ENCODE measurements at places on chromosomes 5 and 9. TPM values are rescaled to one million over a fixed set of nuclear protein-coding genes. Genes with fewer than 3 reads are reported as not detected.
A peak's percentile ranks its signal among the peaks of the same experiment; 100 is the strongest.

The PCDHB6 gene
- not detected for total RNA-seq

The OR1J2 gene
- not detected for total RNA-seq

The NOXA1 gene
- 1.7 TPM for total RNA-seq

The SPRY4 gene
- 0.93 TPM for total RNA-seq

- peak overlapping the region; percentile 76 for H3K4me3 ChIP-seq
- H3K36me3 ChIP-seq, result peaks cover 14% of the 10 kb centered on the region
- H3K27ac ChIP-seq, result peak overlapping the region; percentile 67
- peaks cover 52% of the 10 kb centered on the region for H3K4me1 ChIP-seq
- H3K27me3 ChIP-seq, result no peaks in the 10 kb centered on the region
These were observed 781 bp downstream of the ST6GALNAC4 start for GRCh38 chr9:127915801-127916719.

GRCh38 chr5:146441896-146442295, 5.2 kb upstream of the TCERG1 start:
- H3K27ac ChIP-seq, result no peak overlapping the region
- peaks cover 9% of the 10 kb centered on the region for H3K27me3 ChIP-seq
- no peak overlapping the region for H3K4me3 ChIP-seq

- H3K36me3 ChIP-seq, result no peaks in the 10 kb centered on the region
- H3K4me3 ChIP-seq, result no peak overlapping the region
- no peak for DNase-seq
- H3K4me1 ChIP-seq, result peaks cover 18% of the 10 kb centered on the region
These were observed 55.3 kb upstream of the SPATA31E1 start for GRCh38 chr9:87827341-87827740.

DNA sequence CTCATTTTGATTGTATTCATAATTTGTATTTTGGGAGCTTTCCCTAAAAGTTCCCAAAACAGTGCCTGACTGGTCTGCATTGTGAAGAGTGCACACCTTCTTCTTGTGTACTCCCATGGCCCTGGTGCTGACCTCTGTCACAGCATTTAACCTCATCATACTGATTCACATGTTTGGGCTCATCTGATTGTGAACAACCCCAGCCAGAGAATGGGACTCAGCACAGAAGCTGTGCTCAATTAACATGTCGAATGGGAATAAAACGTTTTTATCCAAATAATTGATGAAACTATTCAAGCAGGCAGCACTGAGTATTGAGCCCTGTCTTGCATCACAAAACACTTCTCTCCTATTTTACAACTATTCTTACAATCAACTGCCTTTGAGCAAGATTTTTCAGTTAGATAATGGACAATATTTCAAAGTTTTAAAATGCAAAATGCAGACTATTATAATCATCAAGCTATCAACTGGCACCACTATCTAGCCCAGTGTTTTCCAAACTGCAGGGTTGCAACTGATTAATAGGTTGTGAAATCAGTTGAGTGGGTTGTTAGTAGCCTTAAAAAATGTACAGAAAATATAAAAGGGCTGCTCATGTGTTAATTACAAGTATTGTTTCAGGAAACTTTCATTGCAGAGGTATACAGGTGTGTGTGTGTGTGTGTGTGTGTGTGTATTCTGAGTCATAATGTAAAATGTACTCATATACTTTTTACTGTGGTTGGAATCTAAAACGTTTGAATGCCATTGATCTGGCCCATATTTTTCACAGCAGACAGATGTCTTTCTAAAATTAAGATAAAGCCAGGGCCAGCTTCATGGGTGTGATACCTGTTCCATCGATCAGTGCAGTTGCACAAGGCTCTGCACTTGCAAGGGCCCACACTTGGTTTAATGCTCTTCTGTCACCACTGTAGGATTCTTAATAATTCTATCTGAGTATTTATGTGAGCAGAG, 190.5 kb downstream of the PIK3R1 start:
- peak; percentile 26 for DNase-seq
- no peak overlapping the region for H3K4me3 ChIP-seq
- no peaks in the 10 kb centered on the region for H3K36me3 ChIP-seq
- peak overlapping the region; percentile 55 for H3K27ac ChIP-seq
- H3K27me3 ChIP-seq, result peaks cover 1% of the 10 kb centered on the region

DNA sequence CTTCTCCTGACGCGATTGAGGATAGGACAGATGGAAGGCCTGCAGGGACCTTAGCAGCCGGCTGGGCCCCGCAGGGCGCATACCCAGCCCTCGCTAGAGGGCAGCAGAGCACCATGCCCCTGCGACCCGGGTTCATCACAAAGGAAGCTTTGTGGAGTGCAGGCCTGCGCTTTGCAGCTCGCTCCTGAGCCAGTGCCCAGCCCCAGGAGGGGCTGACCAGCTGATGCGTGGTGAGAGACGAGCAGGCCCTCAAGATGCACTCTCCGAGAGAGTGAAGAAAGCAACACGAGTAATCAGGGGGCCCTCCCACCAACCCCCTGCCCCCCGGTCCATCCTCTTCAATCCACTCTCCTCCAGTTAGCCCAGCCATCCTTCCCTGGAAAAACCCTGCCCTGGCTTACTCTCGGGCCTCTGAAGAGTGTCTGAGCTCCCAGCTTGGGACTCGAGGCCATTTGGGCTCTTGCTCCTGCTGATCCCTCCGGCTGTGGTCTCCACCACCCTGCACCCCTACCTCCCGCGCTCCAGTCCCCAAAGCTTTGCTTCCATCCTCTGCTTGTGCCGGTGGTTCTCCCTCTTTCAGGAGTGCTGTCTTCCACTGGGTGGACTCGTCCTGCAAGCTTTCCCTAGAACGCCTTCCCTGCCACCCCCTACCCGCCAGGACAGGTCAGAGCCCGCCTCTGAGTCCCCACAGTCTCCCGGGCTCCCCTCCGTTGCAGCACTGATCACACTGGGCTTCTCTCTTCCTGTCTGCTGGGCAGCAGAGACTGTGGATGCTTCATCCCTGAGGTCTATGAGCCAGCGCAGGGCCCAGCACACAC, 9.1 kb upstream of the KIF12 start:
- H3K4me3 ChIP-seq, result no peak overlapping the region
- no peaks in the 10 kb centered on the region for H3K36me3 ChIP-seq
- H3K4me1 ChIP-seq, result no peaks in the 10 kb centered on the region
- DNase-seq, result peak; percentile 83
- H3K27me3 ChIP-seq, result peaks cover 10% of the 10 kb centered on the region

DNA sequence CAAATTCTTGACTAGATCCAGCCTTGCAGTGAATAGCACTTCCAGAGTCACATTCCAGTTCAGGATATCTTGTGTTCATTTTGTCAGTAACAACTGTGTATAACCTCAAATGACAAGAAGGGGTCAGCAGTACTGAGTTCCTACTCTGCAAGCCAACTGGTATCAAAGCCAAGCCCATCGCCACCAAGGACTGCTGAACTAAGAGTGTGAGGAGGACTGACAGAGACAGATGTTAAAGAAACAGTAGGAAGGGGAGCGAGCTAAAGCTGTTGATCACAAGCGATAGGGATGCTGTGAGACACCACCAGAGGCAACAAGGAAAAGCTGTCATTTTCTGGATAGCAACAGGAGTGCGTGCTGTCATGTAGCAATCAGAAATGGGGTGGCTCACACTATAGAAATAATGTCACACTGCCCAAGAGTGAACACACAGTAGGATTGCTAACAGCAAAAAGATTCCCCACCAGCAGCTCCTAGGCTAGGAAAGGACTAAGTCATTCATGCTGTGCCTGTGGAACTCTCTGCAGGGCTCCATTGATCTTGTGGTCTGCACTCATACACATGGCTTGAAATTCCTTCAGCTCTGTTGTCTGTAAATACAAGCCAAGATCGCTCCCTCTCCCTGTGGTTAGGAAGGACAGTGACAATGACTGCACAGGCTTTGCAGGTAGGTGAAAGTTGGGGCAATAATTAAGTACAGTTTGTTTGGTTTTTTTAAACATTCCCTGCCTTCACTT, 658.6 kb downstream of the NR2F1-AS1 start:
- H3K4me1 ChIP-seq, result no peaks in the 10 kb centered on the region
- H3K36me3 ChIP-seq, result no peaks in the 10 kb centered on the region
- no peak overlapping the region for H3K27ac ChIP-seq
- H3K4me3 ChIP-seq, result no peak overlapping the region
- no peak for DNase-seq
- H3K27me3 ChIP-seq, result no peaks in the 10 kb centered on the region

GRCh38 chr5:151244206-151244605, 8.8 kb upstream of the GM2A start:
- H3K27me3 ChIP-seq, result no peaks in the 10 kb centered on the region
- no peak overlapping the region for H3K4me3 ChIP-seq
- peaks cover 29% of the 10 kb centered on the region for H3K4me1 ChIP-seq
- DNase-seq, result no peak

DNA sequence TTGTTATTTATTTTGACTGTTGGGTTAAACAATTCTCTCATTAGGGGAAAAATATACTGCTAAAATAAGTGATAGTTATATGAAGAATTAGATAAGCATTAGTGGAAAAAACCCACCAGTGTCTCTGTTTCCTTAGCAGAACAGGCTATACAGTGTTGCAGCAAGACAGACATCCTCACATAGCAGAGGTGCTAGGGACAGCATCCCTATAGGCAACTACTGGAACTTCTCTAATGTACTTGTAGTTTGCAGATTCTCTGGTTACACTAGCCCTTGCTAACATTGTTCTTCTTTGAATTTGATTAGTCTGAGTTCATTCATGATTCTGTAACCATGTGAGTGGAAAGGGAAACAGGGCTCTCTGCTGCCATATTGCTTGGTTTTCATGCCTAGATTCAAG, 661.8 kb upstream of the RGMB start:
- no peak overlapping the region for H3K4me3 ChIP-seq
- H3K27ac ChIP-seq, result no peak overlapping the region
- no peak for DNase-seq
- H3K4me1 ChIP-seq, result no peaks in the 10 kb centered on the region

DNA sequence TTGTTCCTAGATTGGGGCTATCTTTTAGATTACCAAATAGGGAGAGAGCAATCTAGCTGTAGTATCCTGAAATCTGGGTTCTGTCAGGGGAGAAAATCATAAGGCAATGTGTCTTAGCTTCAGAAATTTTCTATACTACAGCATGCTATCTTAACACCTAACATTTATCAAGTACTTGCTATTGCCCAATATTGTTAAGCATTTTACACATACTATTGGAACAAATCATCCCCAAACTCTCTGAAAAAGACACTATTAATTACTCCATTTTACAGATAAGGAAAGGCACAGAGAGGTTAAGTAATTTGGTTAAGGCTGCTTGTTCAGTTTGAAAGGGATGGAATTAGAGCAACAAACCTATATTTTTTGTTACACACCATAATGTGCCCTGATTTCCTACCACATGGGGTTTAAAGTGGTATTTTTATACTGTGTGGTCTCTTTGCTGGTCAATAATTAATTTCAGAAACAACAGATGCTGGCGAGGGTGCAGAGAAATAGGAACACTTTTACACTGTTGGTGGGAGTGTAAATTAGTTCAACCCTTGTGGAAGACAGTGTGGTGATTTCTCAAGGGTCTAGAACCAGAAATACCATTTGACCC, 57.2 kb upstream of the RIC1 start:
- H3K36me3 ChIP-seq, result no peaks in the 10 kb centered on the region
- no peak overlapping the region for H3K27ac ChIP-seq
- DNase-seq, result no peak
- H3K4me1 ChIP-seq, result peaks cover 15% of the 10 kb centered on the region
- no peaks in the 10 kb centered on the region for H3K27me3 ChIP-seq

GRCh38 chr9:84667571-84668195, 1.8 kb upstream of the NTRK2 start:
- H3K36me3 ChIP-seq, result no peaks in the 10 kb centered on the region
- peaks cover 51% of the 10 kb centered on the region for H3K27me3 ChIP-seq
- H3K27ac ChIP-seq, result no peak overlapping the region
- peaks cover 15% of the 10 kb centered on the region for H3K4me1 ChIP-seq
- peak overlapping the region; percentile 57 for H3K4me3 ChIP-seq

- H3K36me3 ChIP-seq, result peaks cover 5% of the 10 kb centered on the region
- peaks cover 4% of the 10 kb centered on the region for H3K27me3 ChIP-seq
- peak within 1 kb of the TSS; percentile 66 for H3K4me3 ChIP-seq
- H3K4me1 ChIP-seq, result peaks cover 19% of the 10 kb centered on the region
- peak; percentile 73 for DNase-seq
These were observed at the start of gene ARHGEF37 for GRCh38 chr5:149581192-149581861. Gene ARHGEF37, plus strand, starts transcription at chr5:149581498. Its CDS starts 16,272 bp downstream, at chr5:149597770.

GRCh38 chr5:95718203-95718602, 12.9 kb upstream of the RHOBTB3 start:
- H3K4me3 ChIP-seq, result no peak overlapping the region
- no peak overlapping the region for H3K27ac ChIP-seq
- DNase-seq, result peak; percentile 51
- no peaks in the 10 kb centered on the region for H3K36me3 ChIP-seq

DNA sequence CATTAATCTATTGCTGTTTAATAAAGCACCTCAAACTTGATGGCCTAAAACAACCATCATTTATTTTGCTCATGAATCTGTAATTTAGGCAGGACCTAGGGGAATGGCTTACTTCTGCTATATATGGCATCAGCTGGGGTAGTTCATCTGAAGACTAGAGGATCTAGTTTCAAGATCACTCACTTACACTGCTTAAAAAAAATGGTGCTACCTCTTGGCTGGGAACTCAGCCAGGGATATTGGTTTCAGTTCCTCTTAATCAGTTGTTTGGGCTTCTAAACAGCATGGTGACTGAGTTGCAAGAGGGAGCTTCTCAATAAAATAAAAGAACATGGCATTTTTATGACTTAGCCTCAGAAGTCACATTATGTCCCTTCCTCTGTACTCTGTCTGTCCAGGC, 142.0 kb downstream of the FAM114A2 start:
- H3K4me3 ChIP-seq, result no peak overlapping the region
- no peaks in the 10 kb centered on the region for H3K36me3 ChIP-seq
- H3K27me3 ChIP-seq, result peaks cover 4% of the 10 kb centered on the region
- no peaks in the 10 kb centered on the region for H3K4me1 ChIP-seq
- no peak overlapping the region for H3K27ac ChIP-seq

GRCh38 chr9:125525921-125526631, 180.9 kb downstream of the MAPKAP1 start:
- H3K27ac ChIP-seq, result no peak overlapping the region

DNA sequence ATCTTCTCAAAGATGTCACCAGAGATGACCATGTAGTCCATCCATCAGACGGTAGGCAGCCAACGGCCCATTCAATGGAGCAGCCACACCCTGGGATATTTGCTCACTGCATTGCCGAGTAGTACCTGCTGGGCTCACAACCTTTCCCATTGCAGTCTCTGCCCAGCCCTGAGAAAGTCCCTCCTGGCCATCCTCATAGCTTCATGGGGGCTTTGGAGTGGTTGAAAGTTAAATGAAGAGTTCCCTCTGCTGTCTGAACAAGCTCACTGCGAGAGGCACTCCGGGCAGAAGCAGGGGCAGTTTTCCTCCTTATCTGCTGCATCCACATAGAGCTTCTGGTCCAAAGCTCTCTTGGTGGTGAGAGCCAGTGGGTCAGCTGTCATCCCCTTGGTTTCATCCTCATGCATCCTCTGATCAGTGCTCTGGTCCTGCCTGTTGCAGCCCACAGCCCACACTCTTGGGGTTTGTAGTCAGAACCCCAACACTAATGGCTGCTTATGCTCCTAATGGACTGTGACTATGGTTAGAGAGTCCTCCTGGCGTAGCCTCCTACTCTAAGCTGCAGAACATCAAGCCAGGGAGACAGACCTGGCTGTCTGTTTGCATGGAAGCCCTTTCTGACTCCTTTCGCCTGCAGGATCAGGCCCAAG, 23.3 kb downstream of the TNFSF8 start:
- DNase-seq, result peak; percentile 49
- H3K27ac ChIP-seq, result peak overlapping the region; percentile 86
- peaks cover 72% of the 10 kb centered on the region for H3K36me3 ChIP-seq

GRCh38 chr9:129702589-129703520, 37.4 kb downstream of the PRRX2 start:
- no peaks in the 10 kb centered on the region for H3K36me3 ChIP-seq
- peaks cover 16% of the 10 kb centered on the region for H3K27me3 ChIP-seq
- peaks cover 3% of the 10 kb centered on the region for H3K4me1 ChIP-seq
- no peak overlapping the region for H3K27ac ChIP-seq
- no peak overlapping the region for H3K4me3 ChIP-seq

- H3K4me3 ChIP-seq, result no peak overlapping the region
- no peak for DNase-seq
- peaks cover 2% of the 10 kb centered on the region for H3K4me1 ChIP-seq
- no peaks in the 10 kb centered on the region for H3K36me3 ChIP-seq
- H3K27me3 ChIP-seq, result peaks cover 6% of the 10 kb centered on the region
These were observed 107.8 kb downstream of the KCNIP1 start for GRCh38 chr5:170611449-170612090.
